HCT116 (cell line): ENCODE measurements at places on chromosomes 1 and 21.

DNA sequence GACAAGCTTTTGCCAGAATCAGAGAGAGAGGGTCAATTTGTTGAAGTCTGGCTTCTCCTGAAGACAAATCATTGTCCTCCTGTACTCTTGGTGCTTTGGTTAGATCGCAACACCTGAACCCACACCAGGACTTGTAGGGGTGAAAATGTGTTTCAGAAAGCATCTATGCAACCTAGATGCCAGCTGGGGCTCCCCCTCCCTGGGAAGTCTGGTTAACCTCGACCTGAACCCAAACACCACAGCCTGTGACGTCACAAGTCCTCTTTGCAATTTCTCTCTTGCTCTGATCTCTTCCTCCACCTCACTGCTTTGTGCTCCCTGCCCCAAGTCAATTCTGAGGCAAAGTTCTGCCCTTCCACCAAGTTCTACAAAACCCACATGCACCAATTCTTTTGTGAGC, 42.8 kb upstream of the USP24 start:
- no peak for DNase-seq

DNA sequence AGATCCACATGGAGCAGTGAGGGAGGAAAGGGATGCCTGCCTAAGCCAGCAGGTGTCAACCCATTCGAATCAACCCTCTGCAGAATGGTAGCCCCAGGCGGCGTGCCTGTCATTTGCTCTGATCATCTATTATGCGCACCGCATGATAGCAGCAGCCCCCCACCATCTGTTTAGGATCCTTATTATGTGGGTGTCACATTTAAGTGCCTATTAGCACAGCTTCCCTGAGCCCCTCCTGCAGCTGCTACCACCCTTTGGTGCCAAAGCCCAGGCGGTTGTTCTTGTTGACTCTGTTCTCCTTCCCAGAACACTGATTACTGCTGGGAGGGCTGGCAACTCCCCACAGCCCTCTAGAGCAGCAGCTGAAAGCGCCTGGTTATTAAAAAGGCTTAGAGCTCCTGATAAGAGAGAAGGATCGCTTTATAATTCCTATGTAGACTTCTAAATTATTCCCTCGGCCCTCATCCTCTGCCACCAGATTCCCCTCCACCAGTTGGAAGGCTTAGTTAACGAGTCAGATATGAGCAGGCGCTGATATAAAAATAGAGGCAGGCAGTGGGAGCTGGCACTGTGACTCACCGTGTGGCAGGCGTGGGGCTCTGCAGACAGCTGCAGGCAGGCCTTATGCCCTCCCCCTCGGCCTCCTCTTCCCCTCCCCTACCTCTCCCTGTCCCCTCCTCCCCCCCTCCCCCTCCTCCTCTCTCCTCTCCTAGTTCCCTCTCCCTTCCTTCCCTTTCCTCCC, 23.0 kb downstream of the ACTA1 start:
- DNase-seq: no peak

GRCh38 chr21:31505975-31506374, 153.5 kb upstream of the SOD1 start:
- no peak for DNase-seq

DNA sequence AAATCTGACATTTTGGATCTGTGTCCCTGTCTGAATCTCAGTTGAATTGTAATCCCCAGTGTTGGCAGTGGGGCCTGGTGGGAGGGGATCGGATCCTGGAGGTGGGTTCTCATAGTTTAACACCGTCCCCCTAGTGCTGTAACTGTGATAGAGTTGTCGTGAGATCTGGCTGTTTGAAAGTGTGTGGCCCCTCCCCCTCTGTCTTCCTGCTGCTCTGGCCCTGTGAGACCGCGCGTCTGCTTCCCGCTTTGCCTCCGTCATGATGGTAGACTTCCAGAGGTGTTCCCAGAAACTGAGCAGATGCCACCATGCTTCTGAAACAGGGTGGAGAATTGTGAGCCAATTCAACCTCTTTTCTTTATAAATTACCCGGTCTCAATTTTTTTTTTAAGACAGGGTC, 25.0 kb downstream of the AGPAT3 start:
- no peak for DNase-seq

GRCh38 chr1:201813226-201813625, 15.7 kb upstream of the IPO9 start:
- no peak for DNase-seq

DNA sequence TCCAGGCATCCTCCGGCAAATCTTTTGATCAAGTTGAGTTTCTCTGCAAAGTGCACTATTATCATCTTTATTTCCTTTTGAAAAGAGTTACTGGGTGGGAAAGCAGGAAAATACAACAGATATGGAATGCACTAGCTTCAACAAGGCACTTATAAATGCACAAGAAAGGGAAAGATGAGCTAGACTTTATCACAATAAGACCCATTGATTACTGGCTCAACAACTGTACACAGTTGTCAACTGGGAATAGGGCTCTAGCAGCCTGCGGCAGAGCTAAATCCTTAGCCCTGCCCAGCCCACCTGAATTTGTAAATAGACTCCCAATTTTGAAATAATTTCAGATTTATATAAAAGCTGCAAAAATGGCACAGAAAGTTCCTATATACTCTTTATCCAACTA, 111.4 kb downstream of the CSMD2 start:
- DNase-seq: no peak

GRCh38 chr1:7551442-7551841, 219.7 kb upstream of the VAMP3 start:
- DNase-seq: no peak

GRCh38 chr1:63984257-63984929, 210.6 kb downstream of the ROR1 start:
- DNase-seq: no peak

DNA sequence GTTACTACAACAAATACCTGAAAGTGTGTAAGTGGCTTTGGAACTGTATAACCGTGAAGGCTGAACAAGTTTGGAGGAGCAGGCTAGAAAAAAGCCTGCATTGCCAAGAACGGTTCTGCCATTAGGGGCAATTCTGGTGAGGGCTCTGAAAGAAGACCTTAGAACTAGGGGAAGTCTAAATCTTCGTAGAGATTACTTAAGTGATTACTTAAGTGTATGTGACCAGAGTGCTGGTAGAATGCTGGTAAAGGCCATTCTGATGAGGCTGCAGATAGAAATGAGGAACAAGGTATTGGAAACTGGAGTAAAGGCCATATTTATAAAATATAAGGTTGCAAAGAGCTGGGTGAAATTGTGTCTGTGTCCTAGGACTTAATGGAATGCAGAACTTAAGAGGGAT, 158.0 kb downstream of the CLIC6 start:
- no peak for DNase-seq

DNA sequence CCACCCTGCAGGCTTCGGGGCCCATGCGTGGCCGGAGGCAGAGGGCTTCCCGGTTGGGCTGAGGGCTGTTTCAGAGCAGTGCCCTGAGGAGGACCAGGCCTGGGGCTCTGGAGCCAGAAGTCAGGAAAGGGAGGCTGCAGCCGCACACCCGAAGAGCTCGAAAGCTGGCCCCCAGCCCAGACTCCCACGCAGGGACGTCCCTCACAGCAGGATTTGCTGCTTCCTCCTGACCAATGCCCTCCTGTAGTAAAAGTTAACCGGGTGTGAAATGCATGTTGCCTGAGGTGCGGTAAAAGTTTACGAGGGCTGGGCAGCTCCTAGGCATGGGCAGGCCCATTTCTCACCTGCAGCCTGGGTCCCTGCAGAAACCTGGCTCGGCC, 101.5 kb upstream of the ARHGEF16 start:
- DNase-seq: no peak

- no peak for DNase-seq
These were observed 63.4 kb upstream of the GRIK3 start for GRCh38 chr1:37097731-37098130.

DNA sequence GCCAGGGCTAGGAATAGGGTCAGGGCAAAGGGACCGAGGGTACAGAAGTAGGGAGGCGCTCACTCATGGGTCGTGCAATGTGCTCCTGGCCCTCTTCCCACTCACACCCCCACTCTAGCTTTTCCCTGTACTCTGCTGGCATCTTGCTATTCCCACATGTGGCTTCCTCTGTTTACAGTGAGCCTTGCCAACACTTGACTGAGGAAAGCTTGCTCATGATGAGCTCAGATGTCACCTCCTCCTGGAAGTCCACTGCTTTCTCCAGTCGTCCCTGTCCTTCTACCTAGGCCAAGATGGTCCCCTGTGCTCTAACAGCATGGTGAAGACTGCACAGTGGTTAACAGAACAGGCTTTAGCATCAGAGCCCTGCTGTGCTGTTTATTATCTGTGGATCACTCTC, 8.0 kb upstream of the RIMS3 start:
- no peak for DNase-seq

GRCh38 chr1:27391511-27392095, 819 bp upstream of the GPR3 start:
- DNase-seq: peak; percentile 53

- DNase-seq: no peak
These were observed 148.9 kb upstream of the CTTNBP2NL start for GRCh38 chr1:112247036-112247597.

DNA sequence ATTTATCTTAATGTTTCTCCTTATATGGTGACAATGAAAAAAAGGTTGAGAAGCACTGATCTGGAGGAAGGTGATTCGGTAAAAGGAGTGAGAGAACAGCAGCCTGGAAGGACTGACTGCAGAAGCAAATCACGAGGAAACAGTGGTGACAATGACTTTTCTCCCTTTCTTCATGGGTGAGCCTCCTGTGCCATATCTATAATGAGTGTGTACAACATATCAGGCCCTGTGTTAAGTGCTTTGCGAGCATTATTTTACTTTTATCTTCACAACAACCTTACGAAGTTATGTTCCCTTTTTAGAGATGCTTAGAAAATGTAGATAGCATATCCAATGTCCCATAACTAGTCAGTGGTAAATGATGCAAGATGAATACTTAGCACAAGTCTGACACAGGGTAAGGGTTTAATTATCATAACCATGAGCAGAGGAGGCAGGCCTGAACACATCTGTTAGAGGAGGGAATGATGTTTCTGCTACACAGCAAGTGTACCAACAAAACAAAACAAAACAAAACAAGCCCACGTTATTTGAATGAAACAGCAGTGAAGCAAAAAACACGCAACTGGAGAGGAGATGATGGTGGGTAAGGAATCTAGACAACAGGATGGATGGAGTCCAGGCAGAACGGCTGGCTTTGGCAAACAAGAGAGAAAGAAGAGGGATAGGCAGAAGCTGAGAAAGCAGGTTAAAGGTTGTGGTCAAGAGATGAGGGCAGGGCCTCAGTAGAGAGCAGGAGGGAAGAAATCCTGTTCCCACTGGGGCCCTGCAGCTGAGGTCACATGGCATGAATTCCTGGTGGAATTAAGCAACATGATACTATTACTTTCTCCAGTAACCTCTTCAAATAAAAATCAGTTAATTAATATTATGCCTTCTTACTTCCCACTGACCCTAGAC, 29.6 kb downstream of the GNG12 start:
- DNase-seq: no peak

DNA sequence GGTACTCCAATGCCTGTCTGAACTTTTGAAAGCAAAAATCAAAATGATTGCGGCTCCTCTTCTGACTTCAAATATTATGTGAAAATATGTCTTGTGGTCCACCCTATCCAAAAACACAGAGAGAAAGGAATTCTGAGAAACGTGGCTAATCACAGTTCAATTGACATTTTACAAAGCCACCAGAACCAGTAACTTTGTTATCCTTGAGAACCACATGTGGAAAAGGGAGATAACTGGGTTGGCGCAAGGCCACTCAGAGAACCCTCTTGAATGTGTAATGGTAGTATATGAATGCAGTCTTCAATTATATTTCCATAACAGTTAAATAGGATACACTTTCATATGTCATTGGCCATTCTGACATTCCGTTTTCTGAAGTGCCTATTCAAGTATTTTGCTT, 1030.0 kb upstream of the TMPRSS15 start:
- no peak for DNase-seq

DNA sequence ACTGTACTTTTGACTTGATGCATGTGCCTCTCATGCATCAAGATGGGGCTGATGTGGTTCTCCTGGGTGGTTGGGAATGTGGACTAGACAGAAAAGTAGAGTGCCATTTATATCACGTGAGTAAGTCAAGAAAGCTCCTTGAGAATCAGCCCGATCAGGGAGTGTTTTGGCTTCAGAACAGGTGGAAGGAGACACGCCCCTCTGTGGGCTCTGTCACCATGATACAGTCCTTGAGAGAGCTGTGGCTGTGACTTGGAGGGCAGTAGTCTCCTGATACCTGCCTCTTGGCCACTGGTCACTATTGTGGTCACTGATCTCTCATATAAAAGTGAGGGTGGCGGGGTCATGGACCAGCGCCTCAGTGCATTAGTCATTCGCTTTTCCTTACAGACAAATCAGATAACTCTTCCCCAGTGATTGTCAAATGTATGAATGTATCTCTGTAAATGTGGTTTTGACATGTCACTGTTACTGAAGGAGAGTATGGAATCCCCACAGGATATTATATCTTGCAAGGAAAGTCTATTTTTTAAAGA, 8.9 kb upstream of the C4BPB start:
- no peak for DNase-seq

- DNase-seq: no peak
These were observed 416.3 kb upstream of the ESRRG start for GRCh38 chr1:217139513-217139912.

DNA sequence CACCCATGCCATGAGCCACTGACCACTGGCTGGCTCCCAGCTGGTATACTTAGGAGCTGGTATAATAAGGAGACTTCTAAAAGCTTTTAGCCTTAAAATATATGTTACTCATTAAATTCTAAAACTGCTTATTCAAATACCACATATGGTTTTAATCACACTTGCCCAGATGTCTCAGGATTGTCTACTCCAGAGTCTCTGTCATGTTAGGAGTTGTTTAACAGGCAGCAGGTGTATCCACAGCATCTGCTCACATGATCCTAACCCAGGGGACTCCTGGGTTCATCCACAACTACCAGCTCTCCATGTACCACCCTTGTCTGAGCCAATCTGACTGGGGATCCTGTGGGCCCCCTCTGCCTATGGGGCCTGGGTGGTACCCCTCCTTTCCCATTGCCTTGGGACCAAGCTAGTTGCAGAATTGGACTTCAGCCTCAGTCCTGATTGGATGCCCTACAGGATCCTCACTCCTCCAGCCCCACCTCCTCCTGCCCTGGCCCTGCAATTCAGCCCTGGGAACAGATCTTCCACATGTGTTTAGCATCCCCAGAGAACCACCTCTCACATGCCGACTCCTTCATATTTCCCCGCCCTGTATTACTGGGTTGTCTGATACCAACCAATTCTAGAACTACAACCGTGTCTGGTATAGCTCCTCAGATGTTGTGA, 61.3 kb downstream of the BCAR3 start:
- no peak for DNase-seq

- no peak for DNase-seq
These were observed 279.1 kb upstream of the C1orf105 start for GRCh38 chr1:172141341-172141881.

DNA sequence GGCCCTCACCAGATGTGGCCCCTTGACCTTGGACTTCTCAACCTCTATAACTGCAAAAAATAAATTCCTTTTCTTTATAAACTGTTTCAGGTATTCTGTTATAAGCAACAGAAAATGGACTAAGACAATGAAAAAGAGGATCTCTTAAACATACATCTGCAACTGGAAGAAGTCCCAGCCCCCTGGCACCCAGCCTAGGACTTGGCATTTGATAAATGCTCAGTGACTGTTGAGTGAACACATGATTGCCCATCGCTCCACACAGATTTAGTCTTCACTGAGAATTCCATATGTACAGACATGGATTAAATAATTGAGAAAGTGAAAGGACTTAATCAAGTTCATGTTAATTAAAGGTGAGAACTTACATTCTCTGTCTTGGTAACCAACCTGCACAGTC, 344.9 kb upstream of the RUNX1 start:
- no peak for DNase-seq
